ENCODE measurements at places on chromosomes 4 and X.

DNA sequence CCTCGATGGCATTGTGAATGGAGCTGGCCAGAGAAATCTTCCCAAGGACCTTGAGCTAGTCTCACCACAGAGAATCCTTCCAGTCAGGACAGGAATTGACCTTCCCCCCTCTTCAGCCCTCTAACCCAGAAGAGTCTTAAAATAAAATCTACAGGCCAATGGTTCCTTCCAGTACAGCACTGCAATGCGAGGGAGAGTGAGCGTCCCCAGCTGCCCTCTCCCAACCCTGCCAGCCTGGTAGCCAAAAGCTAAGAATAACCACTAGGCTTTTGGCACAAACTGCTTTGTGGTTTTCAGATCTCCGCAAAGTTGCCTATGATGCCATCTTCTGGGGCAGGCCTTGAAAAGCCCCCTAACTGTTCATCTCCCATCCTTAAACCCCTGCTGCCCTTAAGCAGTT is 175.1 kb downstream of the AR start:
- no peak for DNase-seq

- no peak for DNase-seq
Measured at GRCh38 chr4:8893624-8894423, 22.2 kb upstream of the HMX1 start.

DNA sequence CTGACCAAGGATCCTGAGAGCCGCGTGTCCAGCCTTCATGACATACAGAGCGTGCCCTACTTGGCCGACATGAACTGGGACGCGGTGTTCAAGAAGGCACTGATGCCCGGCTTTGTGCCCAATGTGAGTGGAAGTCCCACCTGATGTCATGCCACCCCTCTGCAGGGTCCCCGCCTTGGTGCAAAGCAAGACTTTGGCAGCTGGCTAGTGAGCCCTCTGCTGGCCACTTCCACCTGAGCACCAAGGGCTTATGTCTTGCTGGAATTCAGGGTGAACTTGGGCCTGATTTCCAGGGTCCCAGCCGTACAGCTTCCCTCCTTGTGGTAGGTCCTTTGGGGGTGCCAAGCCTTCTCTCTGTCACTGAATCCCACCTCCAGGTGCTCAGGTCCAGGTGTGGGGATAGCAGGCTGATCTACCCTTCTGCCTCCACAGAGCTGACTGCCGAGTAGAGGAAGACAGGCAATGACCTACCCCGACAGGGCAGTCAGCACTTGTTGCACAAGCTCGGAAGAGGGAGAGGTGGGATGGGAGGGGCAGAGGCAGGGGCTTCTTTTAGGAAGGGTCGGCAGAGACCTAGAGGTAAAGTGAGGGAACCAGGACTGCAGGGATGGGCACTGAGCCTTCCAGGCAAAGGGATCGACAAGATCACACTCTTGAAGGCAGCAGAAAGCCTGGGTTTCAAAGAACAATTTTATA is 248.1 kb downstream of the EVC2 start:
- DNase-seq, result no peak

DNA sequence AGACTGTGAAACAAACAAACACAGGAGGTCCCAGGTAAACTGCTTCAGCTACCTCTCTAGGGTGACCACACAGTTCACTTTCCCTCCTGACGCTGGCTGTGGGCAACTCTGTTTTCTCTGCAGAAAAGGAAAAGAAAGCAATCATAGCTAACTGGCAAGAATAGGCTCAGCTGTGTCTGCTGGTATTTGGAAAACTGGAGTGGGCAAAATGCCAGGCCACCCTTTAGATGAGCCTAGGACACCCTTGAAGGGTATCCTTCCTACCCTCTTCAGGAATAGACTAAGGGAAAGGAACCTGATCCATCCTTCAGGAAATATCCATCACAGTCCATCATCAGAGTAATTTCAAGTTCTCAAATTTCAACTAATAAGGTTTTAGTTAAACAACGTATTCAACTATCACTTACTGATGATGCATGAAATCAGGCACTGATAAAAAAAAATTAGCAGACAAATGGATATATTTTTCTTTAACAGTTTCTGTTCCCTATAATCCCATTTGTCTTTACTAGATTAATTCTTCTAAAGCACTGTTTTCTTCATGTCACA is 60.9 kb downstream of the CAMK2D start:
- no peak for DNase-seq

DNA sequence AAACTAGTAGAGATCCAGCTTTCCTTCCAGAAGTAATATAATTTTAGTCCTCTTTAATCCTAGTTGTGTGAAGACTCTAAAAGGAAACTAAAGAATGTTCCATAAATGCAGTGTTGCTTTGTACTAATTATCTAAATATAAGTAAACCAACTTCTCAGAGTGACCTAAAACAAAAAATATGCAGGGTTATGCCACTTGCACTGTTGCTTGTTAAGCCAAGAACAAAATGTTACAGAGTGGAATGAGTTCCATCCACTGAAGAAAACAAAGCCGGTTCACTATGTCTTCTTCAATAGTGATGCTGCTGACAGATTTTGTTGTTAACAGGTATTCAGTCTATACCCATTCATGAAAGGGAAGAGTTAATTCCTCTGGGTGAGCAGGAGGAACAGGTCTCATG is 252.0 kb upstream of the DIAPH2 start:
- DNase-seq, result no peak

DNA sequence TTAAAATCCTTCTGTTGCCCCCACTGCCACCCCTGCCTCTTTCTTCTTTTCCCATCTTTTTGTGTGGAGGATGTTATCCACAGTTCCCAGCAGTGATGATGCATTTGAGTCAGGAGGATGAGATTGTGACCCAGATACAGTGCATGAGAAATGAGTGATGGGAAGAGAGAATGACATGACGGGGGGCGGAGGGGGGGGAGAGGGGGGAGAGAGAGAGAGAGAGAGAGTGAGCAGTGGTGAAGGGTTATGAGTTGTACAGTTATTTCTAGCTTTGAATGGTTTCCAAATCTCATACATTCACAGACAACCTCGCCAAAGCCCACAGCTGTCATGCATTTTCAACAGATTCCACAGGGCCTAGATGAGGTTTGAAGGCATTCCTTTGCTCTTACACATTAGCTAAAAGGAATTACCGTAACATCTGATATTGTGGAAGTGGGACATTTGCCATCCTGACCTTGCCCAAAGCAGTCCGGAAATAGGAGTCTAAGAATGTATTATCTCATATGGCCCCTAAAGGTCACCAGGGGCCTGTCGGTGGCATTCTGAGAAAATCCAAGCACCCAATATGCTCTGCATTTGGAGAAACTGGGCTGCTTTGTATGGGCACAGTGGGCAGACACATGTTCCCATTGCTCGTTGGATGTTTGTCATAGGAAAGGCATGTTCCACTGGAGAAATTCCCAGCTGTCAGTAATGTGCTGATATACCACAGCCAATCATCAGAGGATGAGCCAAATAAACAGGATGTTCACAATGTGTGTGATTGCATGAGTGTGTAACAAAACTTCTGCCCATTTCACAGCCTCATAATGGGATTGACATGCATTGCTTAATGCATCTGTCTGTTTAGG is 435.8 kb downstream of the SPRY1 start:
- no peak for DNase-seq

GRCh38 chr4:90824266-90825150 is 697.3 kb downstream of the CCSER1 start:
- no peak for DNase-seq

- no peak for DNase-seq
Measured at GRCh38 chr4:40214038-40214437, 17.2 kb downstream of the RHOH start.

GRCh38 chrX:150683536-150684146 is 9.6 kb upstream of the MTMR1 start:
- no peak for DNase-seq

- no peak for DNase-seq
Measured at GRCh38 chr4:185235843-185236503, 26.6 kb downstream of the SNX25 start.

DNA sequence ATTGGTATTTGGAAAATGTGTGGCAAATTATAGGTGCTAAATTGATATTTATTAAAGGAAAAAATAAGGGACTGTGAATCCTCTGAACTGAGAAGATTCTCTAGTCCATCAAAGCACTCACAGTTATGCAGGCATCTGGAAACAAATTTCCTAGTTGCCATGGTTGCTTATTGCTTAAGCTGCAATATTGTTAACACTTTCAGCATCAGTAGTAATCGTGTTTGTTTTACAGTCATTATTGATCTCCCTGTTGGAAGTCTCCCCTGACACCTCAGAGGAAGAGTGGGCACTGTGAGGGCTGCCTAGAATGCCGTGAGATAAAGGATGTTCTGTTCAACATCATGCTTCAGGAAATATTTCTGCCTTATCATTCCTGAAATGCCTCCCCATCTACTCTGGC is 2004.3 kb upstream of the ADGRL3 start:
- DNase-seq, result no peak

DNA sequence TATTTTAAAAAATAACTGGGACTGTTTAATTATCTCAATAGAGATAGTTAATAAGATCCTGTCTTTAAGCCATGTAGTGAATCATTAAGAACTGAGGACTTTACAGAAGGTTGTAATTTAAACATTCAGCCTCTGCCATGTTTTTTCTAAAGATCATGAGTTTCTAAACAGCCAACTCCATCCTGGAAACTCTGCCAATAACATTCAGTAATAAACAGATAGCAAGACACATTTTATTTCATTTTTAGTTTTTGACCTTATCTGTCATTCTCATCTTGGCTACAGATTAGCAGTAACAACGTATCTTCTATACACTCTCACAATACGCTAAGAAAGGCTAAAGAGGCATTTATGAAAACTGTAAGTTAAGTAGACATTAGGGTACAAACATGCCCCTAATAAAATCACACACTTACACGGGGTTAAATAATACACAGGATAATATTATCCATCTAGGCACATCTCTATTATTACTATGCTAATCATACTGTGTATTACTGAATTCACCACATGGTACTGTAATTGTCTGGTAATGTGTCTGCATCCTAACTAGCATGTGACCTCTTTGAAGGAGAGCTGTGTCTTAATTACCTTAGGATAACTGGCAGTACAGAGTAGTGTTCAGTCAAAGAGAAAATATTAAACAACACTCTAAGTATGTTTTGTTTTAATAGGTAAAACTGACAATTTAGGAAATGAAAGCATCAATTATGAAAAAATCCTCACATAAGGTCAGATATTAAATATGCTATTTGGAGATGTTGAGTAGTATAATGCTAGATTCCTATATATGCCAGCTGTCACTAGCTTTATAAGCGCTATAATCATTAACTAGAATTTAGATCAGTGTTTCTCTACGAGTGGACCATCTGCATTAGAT is 122.4 kb upstream of the NAP1L5 start:
- DNase-seq, result no peak

DNA sequence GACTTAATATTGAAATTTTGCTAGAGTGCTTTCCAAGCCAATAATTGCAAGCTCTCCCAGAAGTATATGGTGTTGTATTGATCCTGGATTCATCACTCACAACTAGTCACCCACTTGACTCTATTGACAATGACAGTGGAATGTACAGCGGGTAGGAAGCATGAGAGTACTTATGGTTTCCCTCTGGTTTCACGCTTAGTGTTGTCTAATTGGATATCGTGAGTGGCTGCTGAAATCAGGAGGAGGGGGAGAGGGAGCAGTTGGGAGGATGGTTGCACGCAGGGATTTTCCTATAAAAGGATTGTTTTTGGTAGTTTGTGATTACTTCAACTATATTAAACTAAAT is 1819.5 kb upstream of the TENM3 start:
- no peak for DNase-seq

- DNase-seq, result no peak
Measured at GRCh38 chrX:34341258-34341657, 209.1 kb upstream of the FAM47A start.

GRCh38 chrX:100409610-100410590 is at the start of gene PCDH19:
Gene PCDH19, minus strand, starts transcription at chrX:100410273. Its CDS starts 1,676 bp downstream, at chrX:100408597.
- DNase-seq, result no peak

GRCh38 chrX:71992711-71993110 is 82.1 kb downstream of the NHSL2 start:
- no peak for DNase-seq

GRCh38 chr4:65023081-65023480 is 613.8 kb upstream of the TECRL start:
- no peak for DNase-seq

GRCh38 chr4:122673252-122673651 is 52.4 kb upstream of the IL21 start:
- DNase-seq, result no peak
